ENCODE measurements at places on chromosomes 2 and 18.

- DNase-seq = no peak
Observed at GRCh38 chr18:55497825-55498403, 90.1 kb downstream of the TCF4 start.

DNA sequence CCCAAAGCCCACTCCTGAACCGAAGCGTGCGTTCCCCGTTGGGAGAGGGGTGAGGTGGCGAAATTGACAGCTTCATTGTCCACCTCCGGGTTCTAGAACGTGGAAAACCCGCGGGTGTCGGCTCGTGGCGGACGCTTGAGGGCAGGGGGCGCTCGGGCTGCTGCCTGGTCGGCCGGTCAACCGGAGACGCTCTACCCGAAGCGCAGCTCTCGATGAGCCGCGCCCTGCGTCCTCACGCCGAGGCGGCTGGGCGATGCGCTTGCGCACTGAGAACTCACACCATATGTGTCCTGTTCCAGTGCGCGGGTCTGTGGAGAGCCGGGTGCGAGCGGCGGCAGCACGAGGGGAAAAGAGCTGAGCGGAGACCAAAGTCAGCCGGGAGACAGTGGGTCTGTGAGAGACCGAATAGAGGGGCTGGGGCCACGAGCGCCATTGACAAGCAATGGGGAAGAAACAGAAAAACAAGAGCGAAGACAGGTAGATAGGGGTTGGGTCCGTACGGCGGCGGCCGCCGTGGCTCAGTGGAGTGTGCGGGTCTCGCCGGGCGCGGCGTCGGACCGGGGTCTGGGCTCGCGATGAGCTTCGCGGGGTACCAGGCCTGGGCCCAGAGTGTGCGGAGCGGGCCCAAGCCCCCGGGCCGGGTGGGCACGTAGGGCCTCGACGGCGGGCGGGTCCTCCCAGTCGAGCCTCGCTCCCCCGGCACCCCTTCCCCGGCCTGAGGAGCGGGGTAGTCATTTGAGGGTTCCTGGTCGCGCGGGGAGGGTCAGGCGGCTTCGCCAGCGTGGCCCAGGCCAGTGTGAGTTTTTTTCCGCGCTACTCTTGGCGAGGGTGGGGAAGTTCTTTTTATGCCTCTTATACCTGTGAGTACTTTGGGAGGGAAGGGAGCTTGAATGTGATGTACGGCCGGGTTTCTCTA, at the start of gene EIF5B:
EIF5B (plus strand) TSS at position 277 of the 916 bp plus-strand sequence; CDS start at position 443, 166 bp downstream.
- peak; percentile 92 for DNase-seq

DNA sequence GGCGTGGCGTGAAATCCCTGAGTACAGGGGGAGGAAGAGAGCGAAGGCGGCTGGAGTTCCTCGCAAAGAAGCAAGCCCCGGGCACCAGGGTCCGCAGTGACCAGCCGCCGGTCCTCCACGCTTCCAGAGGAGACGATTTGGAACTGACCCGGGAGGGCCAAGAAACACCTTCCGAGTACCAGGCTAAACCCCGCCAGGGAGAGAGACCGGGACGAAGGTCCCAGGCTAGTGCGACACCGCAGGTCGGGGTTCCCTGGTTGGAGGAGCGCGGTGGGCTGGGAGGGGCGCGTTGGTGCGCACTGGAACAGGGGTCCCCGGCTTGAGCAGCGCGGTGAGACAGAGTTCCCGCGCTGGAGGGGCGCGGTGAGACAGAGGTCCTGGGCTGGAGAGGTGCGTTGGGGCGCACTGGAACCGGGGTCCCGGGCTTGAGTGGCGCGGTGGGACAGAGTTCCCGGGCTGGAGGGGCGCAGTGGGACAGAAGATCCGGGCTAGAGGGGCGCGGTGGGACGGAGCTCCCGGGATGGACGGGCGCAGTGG, 901 bp downstream of the WDFY1 start:
- peak; percentile 34 for DNase-seq

DNA sequence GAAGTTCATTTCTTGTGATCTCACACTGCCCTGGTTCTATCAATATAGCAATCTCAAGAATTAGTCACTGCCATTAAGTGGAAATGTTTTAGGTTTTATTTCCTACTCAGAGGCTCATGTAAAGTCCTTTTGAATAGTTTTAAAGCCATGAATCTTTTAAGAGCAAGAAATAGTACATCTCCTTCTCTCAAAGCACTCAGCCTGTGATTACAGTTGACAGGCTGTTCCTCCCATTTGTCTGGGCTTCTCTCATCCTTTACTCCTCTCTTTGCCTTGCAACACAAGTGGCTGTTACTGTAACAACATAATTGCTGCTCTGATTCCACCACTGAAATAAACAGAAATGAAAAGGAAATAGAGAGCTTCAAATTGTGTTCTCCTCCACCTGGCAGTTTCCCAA, 18.4 kb downstream of the GRP start:
- DNase-seq = no peak

GRCh38 chr2:131094463-131095281, 1.4 kb upstream of the FAM168B start:
- no peak for DNase-seq

GRCh38 chr2:137179542-137179941, 414.2 kb downstream of the THSD7B start:
- no peak for DNase-seq

DNA sequence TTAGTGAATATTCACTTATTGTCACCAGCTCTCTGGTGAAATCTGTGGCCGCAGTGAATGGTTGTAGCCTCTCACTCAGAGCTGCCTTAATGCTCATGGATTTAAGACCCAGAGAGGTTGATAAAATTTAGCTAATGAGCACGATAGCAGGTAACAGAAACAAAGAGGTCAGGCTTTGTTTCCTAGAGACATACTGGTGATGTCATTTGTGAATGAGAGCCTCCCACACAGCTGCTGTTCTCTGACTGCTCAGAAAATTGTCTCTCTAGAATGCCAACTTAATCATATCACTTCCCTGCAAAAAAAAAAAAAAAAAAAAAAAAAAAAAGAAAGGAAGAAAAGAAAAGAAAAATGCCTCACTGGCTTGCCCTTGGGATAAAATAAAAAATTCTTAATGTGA, 411.7 kb upstream of the MYT1L start:
- DNase-seq = no peak

GRCh38 chr2:140262908-140263307, 1482.7 kb upstream of the NXPH2 start:
- DNase-seq = no peak

DNA sequence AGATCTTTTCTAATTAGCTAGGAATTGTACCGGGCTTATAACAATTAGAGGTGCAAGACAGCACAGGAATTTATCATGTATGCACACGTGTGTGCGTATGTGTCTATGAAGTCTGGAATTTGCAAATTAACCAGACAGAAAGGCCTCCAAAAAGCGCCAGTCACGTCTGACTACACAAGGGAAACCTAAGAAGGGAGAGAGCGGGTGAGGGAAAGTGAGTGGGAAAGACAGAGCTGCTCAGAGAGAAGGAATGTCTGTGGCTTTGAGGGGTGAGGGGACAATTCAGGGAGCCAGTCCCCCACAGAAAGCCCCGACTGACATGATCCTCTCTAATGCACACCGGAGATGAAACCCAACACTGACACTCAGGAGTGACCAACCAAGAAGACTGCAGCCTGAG, 197.7 kb upstream of the SH3BP4 start:
- DNase-seq = no peak

GRCh38 chr2:121382744-121383143, 97.7 kb upstream of the TFCP2L1 start:
- DNase-seq = no peak

DNA sequence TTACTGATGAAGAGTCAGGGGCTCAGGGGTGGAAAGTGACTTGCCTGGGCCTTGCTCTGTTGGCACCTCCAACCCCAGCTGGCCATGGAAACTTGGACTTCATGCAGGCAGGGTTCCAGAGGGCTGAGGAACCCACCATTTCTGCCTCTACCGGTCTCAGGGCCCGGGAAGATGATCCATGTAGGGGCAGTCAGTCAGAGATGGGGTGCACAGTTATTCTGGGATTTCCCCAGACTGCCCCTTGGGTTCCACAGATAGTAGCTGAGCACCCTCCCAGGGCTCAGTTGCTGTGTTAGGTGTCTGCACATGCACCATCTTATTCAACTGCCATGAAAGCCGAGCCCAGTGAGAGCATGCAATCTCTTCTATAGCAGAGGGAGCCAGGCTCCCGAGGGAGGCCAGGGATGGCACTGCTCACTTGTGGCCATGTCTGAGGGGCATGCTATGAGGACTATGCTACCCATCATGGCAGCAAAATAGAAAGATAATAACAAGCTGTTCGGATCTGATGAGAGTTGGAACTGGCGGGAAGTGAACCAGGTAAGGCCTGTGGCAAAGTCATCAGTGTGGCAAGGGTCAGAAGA, 37.3 kb downstream of the RHOB start:
- DNase-seq = no peak

GRCh38 chr2:223541546-223541945, 60.6 kb downstream of the SCG2 start:
- DNase-seq = no peak

- DNase-seq = no peak
Observed at GRCh38 chr2:62296034-62296831, 100.3 kb downstream of the B3GNT2 start.

GRCh38 chr18:5414546-5414945, 119.0 kb upstream of the ZBTB14 start:
- DNase-seq = no peak

DNA sequence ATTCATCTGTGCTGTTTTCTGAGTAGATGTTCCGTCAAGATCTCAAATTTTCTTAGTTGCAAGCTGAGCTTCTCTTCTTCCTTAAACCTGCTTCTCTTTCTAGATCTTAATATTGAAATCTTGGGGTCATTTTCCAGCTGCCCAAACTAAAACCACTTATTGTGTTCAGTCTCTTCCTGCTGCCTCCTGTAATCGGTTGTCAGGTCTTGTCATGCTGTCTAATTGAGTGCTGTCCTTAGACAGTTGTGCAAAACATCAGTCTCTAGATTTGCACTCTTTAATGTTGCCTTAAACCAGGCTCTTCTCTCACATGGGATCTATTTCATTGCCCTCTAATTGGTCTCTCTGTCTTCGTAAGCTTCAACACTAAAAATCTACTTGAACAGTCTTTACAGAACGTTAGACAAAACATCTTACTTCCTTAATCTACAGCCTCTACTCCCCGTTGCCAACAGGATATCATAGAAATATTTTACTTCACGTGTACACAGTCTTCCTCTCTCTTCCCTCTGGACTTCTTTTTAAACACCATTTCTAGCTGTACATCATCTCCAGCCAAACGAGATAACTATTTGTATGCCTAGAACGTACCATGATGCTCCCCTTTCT, 34.9 kb downstream of the GPD2 start:
- DNase-seq = peak; percentile 3

GRCh38 chr2:101981504-101981903, 10.3 kb upstream of the IL1R2 start:
- DNase-seq = no peak

- no peak for DNase-seq
Observed at GRCh38 chr2:128834880-128835252, 516.2 kb upstream of the HS6ST1 start.

DNA sequence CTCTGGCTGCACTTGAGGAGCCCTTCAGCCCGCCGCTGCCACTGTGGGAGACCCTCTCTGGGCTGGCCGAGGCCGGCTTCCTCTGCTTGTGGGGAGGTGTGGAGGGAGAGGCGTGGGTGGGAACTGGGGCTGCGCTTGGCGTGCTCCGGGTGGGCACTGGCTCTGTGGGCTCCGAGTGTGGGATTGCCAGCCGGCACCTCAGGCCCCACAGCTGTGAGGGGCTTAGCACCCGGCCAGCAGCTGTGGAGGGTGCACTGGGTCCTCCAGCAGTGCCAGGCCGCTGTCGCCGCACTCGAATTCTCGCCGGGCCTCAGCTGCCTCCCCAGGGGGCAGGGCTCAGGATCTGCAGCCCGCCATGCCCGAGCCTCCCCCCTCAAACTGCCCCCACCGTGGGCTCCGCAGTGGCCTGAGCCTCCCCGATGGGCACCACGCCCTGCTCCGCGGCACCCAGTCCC, 808.0 kb upstream of the SOX11 start:
- DNase-seq = no peak
